ENCODE measurements at places on chromosomes 12 and 14. TPM values are rescaled to one million over a fixed set of nuclear protein-coding genes. Genes with fewer than 3 reads are reported as not detected.

Gene ADAM21
- 0.07 TPM for total RNA-seq

Gene TEP1
- total RNA-seq = 16.3 TPM

Gene NTF3
- 0.13 TPM for total RNA-seq

Gene FOXG1
- total RNA-seq = not detected

Gene PSEN1
- total RNA-seq = 25.0 TPM

Gene ACSM4
- not detected for total RNA-seq
